NCI-H510A (cell line): ENCODE measurements at places on chromosomes 2 and 18.

DNA sequence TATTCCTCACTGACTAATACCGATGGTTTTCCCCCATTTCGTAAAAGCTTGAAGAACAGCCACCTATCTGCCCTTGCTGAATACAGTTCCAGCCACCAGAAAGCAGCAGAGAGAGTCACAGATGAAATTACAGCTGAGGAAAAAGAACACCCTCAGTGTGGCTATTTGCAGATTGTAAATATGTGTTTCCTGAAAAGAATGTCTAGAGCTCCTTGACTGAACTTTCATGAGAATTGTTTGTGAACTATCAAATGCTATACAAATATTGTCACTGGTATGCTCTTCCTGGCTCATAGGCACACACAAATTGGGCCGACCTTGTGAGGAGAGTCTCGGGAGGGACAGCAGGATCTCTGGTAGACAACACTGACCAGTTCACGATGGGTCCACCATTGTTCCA lies 58.1 kb upstream of the TTC39C start:
- no peak for DNase-seq

DNA sequence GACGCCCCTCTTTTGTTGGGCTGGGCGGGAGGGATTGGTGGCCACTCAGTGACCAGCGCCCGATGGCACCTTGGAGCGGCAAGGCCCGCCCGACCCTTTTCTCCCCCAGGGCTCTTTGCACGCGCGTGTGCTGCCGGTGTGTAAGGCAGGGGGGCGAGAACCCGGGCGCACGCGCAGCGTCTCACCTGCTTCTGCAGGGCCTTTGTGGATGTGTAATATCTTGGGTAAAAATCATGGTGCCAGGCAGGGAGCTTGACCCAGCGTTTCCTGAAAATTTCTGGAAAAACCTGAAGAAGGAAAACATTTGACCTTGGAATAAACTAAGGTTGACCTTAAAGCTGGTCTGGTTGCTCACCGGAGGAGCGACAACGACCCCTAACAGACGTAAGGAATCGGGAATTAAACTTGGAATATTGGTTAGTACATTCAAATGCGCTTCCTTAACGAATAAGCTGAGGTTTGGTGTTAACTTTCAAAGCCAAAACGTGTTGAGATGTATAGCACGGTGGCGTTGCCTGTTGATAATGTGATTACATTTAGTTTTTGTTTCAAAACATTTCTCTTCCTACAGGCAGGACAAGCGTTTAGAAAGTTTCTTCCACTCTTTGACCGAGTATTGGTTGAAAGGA lies 438 bp downstream of the HSPE1 start:
- DNase-seq, result peak; percentile 41

DNA sequence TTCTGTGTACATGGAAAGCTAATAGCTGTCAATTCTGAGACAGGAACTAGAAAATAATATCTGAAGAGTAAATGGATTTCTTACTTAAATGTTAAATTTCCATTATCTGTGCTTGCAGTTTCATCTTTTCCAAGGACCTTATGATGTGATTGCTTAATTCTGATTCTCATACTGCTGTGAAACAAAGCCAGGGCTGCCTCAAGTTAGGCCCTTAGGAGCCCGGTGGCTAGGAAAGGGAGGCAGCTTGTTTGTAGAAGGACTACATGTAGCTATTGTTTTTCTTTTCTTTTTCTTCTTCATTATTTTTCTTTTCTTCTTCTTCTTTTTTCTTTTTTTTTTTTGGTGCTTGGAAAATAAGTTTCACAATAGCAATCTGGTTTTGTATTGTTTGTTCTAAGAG lies 50.5 kb downstream of the XRCC5 start:
- no peak for DNase-seq

DNA sequence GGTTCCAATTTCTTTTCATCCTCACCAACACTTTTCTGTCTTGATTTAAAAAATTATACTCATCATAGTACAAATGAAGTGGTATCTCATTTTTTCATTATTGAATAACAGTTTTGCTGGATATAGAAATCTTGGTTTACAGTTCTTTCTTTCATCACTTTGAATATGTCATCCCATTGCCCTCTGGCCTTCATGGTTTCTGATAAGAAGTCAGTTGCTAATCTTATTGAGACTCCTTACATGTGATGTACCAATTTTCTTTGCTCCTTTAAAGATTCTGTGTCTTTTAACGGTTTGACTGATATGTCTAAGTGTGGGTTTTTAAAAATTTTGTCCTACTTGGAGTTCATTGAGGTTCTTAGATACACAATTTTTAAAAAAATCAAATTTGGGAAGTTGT lies 35.0 kb downstream of the SLC3A1 start:
- no peak for DNase-seq

- no peak for DNase-seq
These were observed 15.9 kb upstream of the RNF152 start for GRCh38 chr18:61908661-61909060.

- no peak for DNase-seq
These were observed 186.6 kb downstream of the PID1 start for GRCh38 chr2:229084447-229084846.

DNA sequence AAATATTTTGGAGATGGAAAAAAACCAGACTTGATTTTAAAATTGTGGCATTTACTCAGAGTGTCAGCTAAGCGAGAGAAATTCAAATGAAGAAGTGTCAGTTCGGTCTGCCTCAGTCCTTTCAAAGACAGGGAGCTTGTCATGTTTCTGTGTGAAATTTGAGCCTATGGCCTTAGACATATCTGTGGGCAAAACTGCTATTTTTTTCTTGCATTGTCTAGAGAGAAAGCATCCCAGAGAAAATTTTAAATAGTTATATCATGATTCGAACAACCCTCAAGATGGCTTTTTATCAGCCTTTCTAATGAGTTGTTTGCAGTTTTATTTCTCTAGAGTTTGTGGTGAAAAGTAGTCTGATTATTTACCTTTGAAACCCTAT lies 50.2 kb upstream of the KCNE4 start:
- no peak for DNase-seq

- DNase-seq, result no peak
These were observed 207.5 kb downstream of the NR4A2 start for GRCh38 chr2:156125018-156125417.

DNA sequence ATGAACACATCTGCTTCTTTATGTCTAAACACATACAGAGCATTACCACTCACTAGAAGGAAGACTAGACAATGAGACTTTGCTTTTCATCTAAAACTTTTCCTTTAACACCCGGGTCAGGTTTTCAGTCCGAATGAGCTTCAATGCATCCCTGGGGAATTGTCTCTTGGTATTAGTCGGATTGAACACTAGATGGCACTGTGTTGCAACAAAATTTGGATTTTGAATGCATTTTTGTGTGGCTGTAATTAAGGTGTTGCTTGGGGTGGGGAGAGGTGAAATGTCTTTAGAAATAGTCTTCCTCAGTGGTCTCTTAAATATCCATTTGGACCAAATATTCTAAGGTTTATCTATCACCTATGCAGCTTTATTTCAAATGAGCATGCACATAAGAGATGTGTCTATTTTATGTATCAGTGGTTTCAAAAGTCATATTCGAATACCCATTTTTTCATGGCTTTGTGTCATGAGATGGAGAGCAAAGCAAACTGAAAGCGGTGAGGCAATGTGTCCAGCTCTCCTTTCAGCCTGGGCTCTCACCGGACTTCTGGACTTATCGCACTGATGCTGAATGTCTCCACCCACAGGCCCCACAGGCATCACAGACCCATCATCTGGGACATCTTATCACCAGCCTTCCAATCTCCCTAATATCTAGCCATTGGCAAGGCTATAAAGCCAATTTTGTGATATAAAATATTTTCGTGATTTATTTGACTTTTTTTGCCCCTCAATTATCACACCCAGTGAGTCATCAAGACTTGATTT lies 510.3 kb downstream of the RNF144A start:
- DNase-seq, result peak; percentile 46

DNA sequence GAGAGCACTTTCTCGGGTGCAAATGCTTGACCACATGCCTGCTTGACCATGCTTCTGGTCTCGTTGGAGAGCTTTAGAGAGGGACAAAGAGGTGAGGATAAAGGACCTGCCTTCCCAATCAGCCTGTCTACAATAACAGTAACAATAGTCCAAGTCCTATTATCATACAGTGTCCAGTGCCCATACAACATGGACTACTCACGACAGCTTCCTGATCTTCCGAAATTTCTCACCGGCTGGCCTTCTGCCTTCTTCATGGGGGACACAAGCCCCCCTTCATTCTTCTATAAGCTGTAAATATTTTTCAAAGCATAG lies 329.0 kb downstream of the PAX3 start:
- DNase-seq, result no peak

DNA sequence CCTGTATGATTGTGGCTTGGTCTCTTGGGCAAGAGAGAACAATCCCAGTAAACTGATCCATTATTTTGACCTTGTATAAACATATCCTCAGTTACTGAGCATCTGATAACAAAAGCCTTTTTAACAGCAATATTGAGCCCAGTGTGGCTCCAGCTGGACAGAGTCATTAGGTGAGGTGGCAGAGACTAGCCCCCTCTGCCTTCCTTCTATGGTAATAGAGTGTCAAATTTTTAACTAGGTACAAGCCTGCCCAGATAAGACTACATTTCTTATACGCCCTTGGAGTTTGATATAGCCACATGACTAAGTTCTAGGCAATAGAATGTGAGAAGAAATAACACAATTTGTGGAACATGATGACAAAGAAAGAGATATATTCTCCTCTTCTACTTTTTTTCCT lies 56.2 kb downstream of the HNMT start:
- DNase-seq, result no peak

DNA sequence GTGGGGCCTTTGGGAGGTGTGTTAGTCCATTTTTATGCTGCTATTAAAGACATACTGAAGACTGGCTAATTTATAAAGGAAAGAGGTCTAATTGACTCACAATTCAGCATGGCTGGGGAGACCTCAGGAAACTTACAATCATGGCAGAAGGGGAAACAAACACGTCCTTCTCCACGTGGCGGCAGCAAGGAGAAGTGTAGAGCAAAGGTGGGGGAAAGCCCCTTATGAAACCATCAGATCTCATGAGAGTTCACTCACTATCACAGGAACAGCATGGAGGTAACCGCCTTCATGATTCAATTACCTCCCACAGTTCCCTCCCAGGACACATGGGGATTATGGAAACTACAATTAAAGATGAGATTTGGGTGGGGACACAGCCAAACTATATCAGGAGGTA lies 187.1 kb upstream of the OSR1 start:
- no peak for DNase-seq

- DNase-seq, result no peak
These were observed 51.7 kb downstream of the NCKAP5 start for GRCh38 chr2:133516405-133517026.

- DNase-seq, result no peak
These were observed 45.3 kb downstream of the PSMD14 start for GRCh38 chr2:161353543-161353942.

DNA sequence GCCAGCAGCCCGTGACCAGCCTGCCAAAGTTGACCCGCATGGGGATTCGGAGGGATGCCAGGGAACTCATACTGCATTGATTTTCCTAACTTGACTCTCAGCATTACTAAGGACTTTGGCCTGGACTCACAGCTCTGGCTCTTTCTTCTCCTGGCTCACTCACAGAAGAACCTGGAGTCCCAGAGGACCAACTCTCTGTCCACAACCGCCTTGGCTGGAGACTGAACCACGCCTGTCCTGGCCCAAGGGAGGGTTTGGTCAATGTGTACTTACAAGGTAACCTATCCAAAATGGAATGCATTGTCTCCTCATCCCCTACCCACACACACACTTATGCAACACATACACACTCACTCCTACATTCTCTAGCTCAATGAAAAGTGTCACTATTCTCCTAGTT lies 135.6 kb upstream of the KLHL29 start:
- no peak for DNase-seq

GRCh38 chr18:73007915-73008308 lies 140.1 kb upstream of the NETO1 start:
- DNase-seq, result no peak
